ENCODE measurements at places on chromosomes 6 and 20.

DNA sequence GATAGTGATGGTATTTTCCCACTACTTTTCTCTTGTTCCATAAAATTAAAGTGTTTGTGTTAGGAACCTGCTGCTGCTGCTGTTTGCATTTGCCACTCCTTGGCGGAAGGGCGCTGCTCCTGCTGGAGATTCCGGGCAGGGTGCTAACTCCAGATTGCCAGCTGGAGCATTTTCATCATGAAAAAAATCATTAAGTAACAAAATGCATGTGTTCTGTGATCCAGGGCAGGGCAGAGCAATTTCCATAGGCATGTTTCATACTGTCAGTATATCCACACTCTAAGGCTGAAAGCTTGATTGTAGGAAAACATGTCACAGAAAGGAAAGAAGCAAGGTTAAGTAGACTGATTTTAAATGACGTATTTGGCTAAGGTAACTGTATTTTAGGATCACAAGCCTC is 24.0 kb downstream of the PBOV1 start:
- no peak for DNase-seq

DNA sequence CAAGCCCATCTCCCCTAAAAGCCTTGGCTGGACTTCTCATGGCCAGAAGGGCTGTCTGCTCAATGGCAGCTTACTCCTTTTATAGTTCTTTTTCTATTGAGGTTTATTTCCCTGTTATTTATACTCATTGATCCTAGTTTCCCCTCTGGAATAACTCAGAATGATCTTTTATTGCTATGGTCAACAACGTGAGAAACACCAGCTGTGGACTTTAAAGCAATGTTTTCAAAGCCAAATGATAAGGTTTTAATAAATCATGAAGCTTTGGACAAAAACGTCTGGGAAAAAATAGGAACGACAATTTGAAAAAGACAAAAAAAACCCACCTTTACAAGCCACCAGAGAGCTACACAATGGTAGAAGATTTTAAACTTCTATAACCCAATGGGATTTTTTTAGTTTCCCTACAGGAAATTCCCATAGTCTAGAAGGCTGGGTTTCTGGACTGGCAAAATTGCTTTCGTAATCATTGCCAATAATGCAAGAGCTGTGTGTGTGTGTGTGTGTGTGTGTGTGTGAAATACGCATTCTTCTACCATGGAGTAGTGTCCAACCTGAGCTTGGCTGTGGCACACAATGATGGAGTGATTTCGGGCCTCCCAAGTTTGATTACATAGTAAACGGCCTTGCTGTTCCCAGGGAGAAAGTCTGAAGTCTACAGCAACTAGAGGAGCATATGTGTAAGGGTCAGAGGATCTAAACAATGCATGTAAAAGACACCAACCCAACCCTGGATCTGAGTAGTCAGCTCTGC is 396.0 kb downstream of the SYNE1 start:
- no peak for DNase-seq

DNA sequence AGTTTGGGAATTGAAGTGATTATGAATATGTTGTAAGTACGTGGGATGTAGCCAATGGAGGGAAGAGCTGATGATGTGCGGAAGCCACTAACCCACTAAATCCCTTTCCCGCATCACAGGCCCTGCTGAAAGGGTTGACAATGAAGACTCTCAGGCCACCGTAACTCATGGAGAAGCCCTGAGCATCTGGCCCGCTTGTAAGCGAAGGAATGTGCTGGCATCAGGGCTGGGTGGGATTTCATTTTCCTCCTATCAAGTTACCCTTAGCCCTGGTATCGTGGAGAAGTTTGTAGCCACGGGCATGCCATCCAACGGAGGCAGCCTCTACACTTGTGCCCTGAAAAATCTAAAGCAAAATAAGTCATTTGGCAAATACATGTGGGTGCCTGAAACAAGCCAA is 355.0 kb downstream of the CDH26 start:
- no peak for DNase-seq

GRCh38 chr6:163580311-163581030 is 166.0 kb downstream of the QKI start:
- no peak for DNase-seq

GRCh38 chr6:24569811-24570210 is 75.0 kb downstream of the ALDH5A1 start:
- DNase-seq, result no peak

DNA sequence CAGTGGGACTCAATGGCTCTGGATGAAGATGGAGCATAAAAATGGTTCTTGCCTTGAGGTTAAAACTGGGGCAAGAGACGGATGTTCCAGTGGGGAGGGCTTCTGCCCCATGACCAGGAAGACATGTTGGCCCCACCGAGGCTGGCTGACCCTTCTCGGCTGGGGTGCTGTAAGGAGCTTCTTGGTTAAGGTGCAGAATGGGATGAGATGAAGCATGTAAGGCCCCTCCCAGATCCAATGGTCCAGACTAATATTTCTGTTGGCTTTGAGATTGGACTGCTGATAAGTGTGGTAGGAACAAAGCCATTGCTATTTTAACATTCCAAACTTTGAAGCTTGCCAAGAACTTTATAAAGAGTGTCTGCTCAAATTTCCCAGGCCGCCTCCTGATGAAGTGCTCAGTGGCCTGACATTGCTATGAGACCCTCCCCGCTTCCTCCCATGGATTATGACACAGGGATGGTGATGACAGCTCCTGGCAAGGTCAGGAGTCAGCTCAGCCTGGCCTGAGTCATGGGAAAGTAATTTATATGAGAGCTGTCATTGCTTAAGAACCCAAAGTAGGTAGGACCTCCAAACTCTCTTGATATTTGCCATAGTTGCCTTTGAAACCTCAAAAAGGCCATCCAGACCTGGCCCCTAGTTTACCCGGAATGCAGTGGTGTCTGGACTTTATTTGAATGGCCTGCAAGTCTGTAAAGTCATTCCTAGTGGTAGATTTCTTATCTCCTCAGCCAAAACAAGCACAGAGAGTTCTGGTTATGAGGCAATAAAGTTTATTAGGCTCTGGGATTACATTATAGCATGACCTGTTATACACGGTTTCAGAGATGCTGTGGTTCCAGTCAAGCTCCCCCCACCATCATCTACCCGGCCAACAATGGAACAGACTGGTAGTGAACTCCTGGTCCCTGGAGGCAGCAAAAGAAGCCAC is 55.2 kb downstream of the TGM2 start:
- DNase-seq, result no peak

DNA sequence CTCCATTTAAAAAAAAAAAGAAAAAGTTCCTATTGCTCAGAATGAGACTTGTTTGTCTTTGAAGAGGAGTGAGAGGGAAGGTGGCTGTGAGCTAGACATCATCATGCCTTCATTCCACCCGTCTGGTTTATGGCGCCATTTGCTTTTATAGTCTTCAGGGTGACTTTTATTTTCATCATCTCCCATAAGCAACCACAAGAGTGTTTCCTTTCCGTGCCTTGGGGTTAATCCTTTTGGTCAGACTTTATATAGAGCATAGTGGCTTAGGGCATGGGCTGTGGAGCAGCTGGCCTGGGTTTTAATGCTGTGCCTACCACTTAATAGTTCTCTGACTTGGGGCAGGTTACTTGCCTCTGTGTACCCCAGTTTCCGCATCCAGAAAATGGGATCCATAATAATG is 77.8 kb downstream of the RREB1 start:
- DNase-seq, result no peak

DNA sequence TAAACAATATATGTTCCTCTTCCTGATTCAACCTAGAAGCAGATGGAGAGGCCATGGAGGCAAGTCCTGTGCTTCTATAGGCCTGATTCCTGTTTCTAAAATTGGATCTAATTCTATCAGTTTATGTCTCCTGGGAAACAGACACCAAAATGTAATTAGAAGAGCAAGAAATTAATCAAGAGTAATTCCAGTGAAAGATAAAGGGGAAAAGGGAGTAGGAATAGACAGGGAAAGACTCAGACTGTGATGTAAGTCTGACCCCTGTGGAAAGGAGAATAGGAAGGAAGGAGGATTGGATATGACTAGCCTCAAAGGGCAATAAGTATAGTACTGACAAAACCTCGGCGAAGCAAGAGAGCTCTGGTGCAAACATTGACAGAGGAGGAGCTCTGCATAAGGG is 33.9 kb upstream of the FBXO30 start:
- no peak for DNase-seq

DNA sequence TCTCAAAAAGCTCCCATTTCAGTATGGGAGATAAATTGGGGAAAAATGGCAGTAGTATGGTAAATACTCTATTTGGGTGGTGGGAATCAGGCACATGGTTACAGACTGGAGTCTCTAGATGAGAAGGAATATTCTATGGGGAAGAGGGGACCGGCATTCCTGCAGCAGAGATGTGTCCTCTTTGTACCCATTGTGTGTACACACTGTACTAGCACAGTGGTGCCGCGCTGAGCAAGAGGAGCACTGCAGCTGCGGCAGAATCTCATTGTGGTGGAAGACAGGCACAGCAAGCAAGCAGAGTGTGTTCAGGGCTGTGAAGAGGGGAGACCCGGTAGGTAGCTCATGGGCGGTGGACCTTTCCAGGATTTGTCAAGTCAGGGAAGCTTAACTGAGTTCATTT is 13.0 kb downstream of the AFDN start:
- no peak for DNase-seq

- no peak for DNase-seq
These were observed 62.6 kb upstream of the AGPAT4 start for GRCh38 chr6:161336479-161336878.

- DNase-seq, result no peak
These were observed 536.7 kb upstream of the JARID2 start for GRCh38 chr6:14709066-14709670.

GRCh38 chr20:32158351-32158750 is 48.8 kb downstream of the TM9SF4 start:
- DNase-seq, result no peak

- no peak for DNase-seq
These were observed 36.9 kb upstream of the TRAF3IP2 start for GRCh38 chr6:111642463-111643158.

DNA sequence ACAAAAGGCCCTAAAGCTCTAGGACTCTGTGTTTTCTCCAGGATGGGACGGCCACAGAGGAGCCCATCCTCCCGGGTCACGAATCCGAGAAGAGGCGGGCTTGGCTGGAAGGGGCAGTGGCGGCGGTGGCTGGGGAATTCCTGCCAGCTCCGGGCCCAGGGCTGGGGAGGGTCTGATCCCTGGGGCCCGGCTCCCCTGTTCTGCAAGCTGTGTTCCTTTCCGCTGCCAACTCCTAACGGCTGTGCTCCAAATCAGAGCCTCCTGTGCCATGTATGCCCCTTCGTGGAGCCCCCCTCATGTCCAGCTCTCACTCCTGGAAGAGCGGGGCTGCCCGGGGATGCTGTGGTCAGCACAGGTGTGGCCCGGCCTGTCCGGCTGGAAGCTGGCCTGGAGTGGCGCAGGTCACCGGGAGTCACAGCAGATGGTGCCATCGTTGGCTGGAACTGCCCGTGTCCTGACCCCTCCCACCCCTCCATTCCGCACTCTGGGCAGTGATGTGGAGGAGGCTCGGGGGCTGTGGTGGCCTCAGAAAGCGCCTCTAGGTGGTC is 88.2 kb upstream of the MPC1 start:
- no peak for DNase-seq

DNA sequence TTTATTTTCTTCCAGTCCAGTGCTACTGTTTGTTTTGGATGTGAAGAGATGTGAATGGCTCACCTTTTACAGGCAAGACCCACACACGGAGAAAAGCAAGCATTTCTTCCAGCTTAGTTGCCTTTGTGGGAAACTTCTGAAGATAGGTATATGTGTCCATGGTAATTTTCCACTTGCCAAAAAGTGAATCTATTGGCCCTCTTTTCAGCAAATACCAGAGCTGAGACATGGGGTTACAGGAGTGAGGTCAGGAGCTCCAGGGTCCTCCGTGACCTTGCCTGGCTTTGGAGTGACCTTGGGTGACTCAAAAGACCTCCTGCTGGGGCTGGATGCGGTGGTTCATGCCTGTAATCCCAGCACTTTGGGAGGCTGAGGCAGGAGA is 166.7 kb downstream of the SCML4 start:
- DNase-seq, result no peak

DNA sequence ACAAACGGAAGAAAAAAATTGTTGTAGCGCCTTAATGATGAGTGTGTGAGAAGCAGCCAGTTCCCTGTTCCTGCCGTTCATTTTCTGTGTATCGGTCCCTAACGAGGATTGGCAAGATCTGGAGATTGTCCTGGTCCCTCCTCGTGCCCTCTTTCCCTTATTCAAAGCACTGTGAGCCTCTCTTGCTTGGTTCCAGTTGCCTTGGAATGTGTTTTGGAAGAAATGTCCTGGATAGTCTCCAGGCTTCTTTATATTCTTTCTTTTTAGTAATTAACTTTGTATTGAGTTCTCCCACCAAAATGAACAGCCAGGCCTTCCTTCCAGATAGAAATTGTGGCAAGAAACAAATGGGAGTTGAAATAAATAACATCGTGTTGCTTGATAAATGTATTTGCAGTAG is 348.3 kb downstream of the CDH26 start:
- DNase-seq, result no peak

GRCh38 chr6:135257631-135258405 is 76.7 kb downstream of the MYB start:
- DNase-seq, result no peak

DNA sequence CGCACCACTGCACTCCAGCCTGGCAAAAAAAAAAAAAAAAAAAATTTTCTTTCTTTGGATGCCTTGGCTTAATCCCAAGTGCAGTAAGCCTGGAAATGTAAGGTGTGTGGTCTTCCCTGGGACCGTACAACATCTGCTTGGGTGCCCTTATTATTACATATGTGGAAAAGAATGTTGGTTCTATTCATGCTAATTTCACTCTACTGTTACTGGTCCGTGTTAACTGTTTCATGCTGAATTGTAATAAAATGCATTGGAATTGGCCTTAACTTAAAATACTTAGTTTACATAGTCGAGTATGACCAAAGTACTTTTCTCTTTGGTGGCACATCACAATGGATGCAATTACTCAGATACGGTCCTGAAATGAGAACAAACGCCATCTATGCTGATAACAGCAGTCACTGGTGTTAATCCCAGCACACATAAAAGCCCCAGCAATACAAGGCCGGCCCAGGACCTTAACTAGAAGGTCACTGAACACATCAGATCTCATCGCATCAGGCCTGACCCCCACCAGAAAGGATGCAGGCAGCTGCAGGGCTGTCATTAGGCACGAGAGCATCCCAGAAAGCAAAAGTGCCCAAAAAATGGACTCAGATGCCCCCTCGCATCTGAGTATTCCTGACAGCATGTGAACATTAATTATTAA is 1.2 kb downstream of the SERPINB6 start:
- no peak for DNase-seq

DNA sequence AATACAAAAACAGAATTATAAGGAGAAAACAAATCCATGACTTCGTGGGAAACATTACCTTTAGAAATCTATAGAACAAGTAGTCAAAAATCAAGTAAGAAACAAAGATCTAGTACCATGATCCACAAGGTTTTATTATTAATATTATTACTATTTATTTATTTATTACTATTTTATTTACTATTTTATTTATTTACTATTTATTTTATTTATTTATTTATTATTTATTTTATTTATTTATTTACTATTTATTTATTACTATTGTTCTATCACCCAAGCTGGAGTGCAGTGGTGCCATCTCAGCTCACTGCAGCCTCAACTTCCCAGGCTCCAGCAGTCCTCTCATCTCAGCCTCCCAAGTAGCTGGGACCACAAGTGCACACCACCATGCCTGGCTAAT is 13.5 kb upstream of the ELMO2 start:
- DNase-seq, result no peak

- no peak for DNase-seq
These were observed 11.7 kb downstream of the HDAC2 start for GRCh38 chr6:113959235-113959634.

GRCh38 chr6:78611102-78611620 is 256.2 kb upstream of the IRAK1BP1 start:
- DNase-seq, result no peak

- DNase-seq, result no peak
These were observed 74.5 kb upstream of the ADGRF1 start for GRCh38 chr6:47116606-47117005.
